Glutamatergic neuron (in vitro differentiated cells): ENCODE measurements at places on chromosomes 1 and 21. TPM values are rescaled to one million over a fixed set of nuclear protein-coding genes. Genes with fewer than 3 reads are reported as not detected.
A peak's percentile ranks its signal among the peaks of the same experiment; 100 is the strongest.

Gene TSPAN2
- total RNA-seq = 11.2 TPM

GRCh38 chr1:41357451-41358101, 3.7 kb upstream of the FOXO6 start:
- H3K27ac ChIP-seq = no peak overlapping the region
- H3K36me3 ChIP-seq = no peaks in the 10 kb centered on the region
- H3K4me1 ChIP-seq = peaks cover 32% of the 10 kb centered on the region
- no peak overlapping the region for H3K4me3 ChIP-seq

DNA sequence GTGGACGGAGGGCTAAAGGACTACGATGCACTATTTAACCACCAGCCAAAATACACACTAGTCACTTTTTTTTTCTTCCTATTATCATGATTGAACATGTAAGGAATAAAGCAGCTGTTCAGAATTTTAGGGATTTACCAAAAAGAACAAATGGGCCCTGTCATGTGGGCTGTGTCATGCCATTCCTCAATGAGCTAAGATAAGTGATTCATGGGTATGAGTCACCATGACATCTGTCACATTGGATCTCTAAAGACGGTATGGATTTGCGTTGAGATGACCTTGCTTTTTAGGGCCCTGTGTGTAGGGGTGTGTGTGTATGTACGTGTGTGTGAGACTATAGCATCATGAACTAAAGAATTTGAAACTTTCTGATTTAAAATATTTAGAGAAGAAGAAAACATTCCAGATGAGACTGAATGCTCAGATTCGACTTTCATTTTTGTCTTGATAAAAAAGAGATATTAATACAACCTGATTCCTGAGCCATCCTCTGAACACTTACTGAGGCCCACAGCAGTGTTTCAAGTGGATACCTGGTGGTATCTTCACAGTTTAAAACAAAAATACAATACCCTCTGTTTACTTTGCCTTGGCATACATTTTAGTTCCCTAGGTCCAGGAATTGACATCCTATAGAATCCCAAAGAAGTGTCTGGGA, 246.1 kb upstream of the DUSP10 start:
- H3K4me3 ChIP-seq = no peak overlapping the region
- H3K36me3 ChIP-seq = no peaks in the 10 kb centered on the region
- no peak overlapping the region for H3K27ac ChIP-seq
- no peak for DNase-seq
- no peaks in the 10 kb centered on the region for H3K4me1 ChIP-seq

DNA sequence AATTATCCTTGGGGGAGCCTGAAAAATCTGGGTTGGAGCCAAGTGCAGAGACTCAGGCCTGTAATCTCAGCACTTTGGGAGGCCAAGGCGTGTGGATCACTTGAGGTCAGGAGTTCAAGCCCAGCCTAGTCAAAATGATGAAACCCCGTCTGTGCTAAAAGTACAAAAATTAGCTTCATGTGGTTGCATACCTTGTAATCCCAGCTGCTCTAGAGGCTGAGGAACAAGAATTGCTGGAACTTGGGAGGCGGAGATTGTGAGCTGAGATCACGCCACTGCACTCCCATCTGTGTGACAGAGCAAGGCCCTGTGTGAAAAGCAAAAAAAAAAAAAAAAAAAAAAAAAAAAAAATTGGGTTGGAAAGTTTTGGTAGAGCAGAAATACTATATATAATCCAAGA, 1563.6 kb upstream of the PRMT6 start:
- DNase-seq = no peak
- no peak overlapping the region for H3K4me3 ChIP-seq
- H3K36me3 ChIP-seq = no peaks in the 10 kb centered on the region
- H3K27ac ChIP-seq = no peak overlapping the region
- no peaks in the 10 kb centered on the region for H3K4me1 ChIP-seq

Gene SNRPE
- total RNA-seq = 109 TPM

DNA sequence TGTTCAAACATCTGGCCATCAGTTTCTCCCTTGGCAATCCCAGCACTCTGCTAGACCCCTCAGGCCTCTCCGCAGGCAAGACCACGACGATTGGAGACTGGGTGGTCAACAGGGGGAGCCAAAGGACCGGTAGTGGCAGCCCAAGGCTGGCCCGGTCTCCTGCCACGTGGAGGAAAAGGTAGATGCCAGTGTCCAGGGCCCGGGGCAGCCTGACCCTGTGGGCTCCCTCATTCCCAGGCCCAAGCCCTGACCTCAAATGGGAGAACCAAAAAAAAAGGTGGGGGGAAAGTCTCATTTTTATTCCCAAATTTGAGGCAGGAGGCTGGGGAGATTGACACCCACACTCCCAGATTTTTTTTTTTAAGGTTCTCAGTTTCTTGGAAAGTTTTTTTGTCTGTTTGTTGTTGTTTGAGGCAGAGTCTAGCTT, 24.8 kb downstream of the S100A6 start:
- no peak overlapping the region for H3K27ac ChIP-seq
- H3K4me1 ChIP-seq = no peaks in the 10 kb centered on the region
- H3K36me3 ChIP-seq = no peaks in the 10 kb centered on the region
- H3K4me3 ChIP-seq = no peak overlapping the region
- H3K27me3 ChIP-seq = peaks cover 13% of the 10 kb centered on the region

Gene PRR9
- not detected for total RNA-seq

Gene CD1E
- not detected for total RNA-seq

- peak overlapping the region; percentile 77 for H3K27ac ChIP-seq
- DNase-seq = no peak
- no peak overlapping the region for H3K4me3 ChIP-seq
- peaks cover 60% of the 10 kb centered on the region for H3K4me1 ChIP-seq
- H3K36me3 ChIP-seq = no peaks in the 10 kb centered on the region
Measured at GRCh38 chr1:8629241-8630091, 188.0 kb downstream of the RERE start.

GRCh38 chr1:150596095-150596892, 16.9 kb upstream of the MCL1 start:
- H3K4me3 ChIP-seq = no peak overlapping the region
- no peak overlapping the region for H3K27ac ChIP-seq

DNA sequence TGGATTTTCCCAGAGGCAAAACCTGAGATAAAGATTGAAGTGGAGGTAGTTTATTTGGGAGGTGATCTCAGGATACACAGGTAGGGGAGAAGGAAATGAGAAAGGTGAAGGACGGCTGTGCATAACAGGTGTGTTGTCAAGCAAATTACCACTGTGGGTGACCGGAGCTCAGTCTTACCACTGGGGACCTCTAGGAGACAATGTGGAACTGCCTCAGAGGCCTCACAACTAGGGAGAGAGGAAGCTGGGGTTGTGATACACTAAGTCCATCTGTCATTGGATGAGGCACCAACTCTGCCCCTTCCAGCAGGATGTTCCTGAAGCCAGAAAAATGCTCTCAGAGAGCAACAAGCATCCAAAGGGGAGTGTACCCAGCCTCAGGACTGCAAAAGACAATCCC, 32.6 kb downstream of the GRIK3 start:
- no peak for DNase-seq
- no peak overlapping the region for H3K27ac ChIP-seq
- H3K36me3 ChIP-seq = no peaks in the 10 kb centered on the region
- no peaks in the 10 kb centered on the region for H3K4me1 ChIP-seq
- no peak overlapping the region for H3K4me3 ChIP-seq

- no peaks in the 10 kb centered on the region for H3K36me3 ChIP-seq
- no peak for DNase-seq
- no peak overlapping the region for H3K27ac ChIP-seq
- peaks cover 4% of the 10 kb centered on the region for H3K4me1 ChIP-seq
- H3K27me3 ChIP-seq = peaks cover 2% of the 10 kb centered on the region
Measured at GRCh38 chr1:109993885-109994284, 9.3 kb downstream of the AHCYL1 start.

GRCh38 chr1:109389638-109390341, 7.9 kb downstream of the SORT1 start:
- H3K4me3 ChIP-seq = peak overlapping the region; percentile 11
- peaks cover 24% of the 10 kb centered on the region for H3K4me1 ChIP-seq
- H3K27ac ChIP-seq = no peak overlapping the region
- peaks cover 2% of the 10 kb centered on the region for H3K27me3 ChIP-seq
- DNase-seq = no peak

Gene TXLNA
- 48.6 TPM for total RNA-seq

DNA sequence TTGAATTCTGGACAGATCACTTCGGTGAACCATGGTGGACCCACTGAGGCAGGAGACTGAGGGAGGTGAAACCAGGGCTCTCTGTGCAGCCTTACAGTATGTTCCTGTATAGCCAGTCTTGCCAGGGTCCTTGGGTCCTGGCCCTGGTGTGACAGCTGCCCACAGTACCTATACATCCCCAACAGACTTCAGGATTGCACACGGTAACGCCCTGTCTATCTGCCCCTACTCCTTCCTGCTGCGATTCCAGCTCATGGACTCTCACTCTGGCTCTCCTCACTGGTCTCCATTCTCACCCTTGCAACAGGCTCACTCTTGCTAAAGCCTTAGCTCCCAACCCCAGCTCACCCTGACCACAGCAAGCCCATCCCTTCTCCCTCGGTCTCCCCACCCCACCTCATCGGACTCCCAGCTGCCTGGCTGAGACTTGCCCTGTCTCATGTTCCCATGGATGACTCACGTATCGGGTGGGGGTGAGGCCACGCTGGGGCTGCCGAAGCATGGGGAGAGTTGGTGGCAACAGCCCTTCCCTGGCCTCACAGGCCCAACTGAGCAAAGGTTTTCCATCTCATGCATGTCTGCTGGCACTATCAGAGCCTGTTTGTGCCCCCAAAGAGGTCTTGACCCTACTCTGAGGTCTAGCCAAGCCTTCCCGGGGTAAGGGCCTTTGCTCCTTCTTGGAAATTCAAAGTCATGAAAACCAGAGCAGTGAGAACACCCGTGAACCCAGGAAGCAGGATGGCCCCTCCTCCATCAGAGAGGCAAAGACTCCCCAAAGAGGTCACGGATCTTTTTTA, 7.1 kb downstream of the PHLDA3 start:
- H3K4me1 ChIP-seq = peaks cover 4% of the 10 kb centered on the region
- no peak for DNase-seq
- peaks cover 5% of the 10 kb centered on the region for H3K36me3 ChIP-seq
- H3K27me3 ChIP-seq = peaks cover 2% of the 10 kb centered on the region
- H3K4me3 ChIP-seq = no peak overlapping the region
- no peak overlapping the region for H3K27ac ChIP-seq

GRCh38 chr1:244092293-244092963, 41.3 kb downstream of the ZBTB18 start:
- no peak overlapping the region for H3K27ac ChIP-seq
- no peak overlapping the region for H3K4me3 ChIP-seq

- no peaks in the 10 kb centered on the region for H3K36me3 ChIP-seq
- peaks cover 33% of the 10 kb centered on the region for H3K4me1 ChIP-seq
- no peak for DNase-seq
- peak overlapping the region; percentile 39 for H3K4me3 ChIP-seq
- H3K27ac ChIP-seq = no peak overlapping the region
- peaks cover 3% of the 10 kb centered on the region for H3K27me3 ChIP-seq
Measured at GRCh38 chr1:14602136-14602535, 3.7 kb downstream of the KAZN start.

DNA sequence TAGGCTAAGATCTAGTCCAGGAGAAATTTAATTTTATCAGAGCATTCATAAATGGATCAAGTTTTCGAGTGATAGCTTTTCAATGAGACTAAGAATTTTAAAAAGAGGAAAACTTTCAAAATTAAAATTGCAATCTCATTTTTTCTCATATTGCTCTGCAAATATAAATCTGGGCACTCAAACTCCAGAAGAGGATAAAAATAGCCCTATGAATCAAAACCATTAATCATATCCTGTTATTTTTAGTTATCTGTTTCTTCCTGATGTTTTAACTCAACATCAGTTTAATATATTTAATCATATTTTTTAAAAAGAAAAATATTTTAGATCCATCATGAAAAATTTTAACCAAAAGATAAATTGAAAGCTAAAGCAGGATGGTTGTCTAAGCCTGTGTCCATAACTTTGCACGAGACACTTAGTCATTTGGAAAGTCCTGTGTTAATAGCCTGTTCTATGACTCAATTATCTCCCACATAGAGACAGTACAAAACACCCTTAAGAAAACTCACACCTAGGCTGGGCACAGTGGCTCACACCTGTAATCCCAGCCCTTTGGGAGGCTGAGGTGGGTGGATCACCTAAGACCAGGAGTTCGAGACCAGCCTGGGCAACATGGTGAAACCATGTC, 17.1 kb upstream of the PRRC2C start:
- no peaks in the 10 kb centered on the region for H3K36me3 ChIP-seq
- H3K4me1 ChIP-seq = no peaks in the 10 kb centered on the region
- H3K27ac ChIP-seq = no peak overlapping the region
- DNase-seq = no peak

GRCh38 chr1:204150702-204151551, 917 bp downstream of the ETNK2 start:
- H3K4me1 ChIP-seq = no peaks in the 10 kb centered on the region
- H3K27me3 ChIP-seq = peaks cover 19% of the 10 kb centered on the region
- no peaks in the 10 kb centered on the region for H3K36me3 ChIP-seq
- H3K4me3 ChIP-seq = peak overlapping the region; percentile 59

DNA sequence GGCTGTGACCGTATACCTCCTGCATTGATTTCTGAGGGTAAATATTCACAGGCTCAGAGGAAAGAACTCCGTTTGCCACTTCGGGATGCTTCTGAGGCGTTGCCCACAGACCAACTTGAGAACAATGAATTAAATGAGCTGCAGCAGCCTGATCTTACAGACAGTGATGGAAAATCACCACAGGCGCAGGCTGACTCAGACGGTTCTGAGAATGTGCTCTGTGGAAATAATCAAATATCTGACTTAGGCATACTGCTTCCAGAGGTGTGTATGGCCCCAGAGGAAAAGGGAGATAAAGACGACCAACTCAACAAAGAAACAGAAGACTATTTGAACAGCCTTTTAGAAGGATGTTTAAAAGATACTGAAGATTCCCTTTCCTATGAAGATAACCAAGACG, 76.7 kb upstream of the SCCPDH start:
- peaks cover 23% of the 10 kb centered on the region for H3K4me1 ChIP-seq
- DNase-seq = no peak
- peaks cover 4% of the 10 kb centered on the region for H3K36me3 ChIP-seq
- peak overlapping the region; percentile 97 for H3K4me3 ChIP-seq
- H3K27ac ChIP-seq = peak overlapping the region; percentile 100

GRCh38 chr1:240719953-240720700, 108.2 kb upstream of the GREM2 start:
- H3K36me3 ChIP-seq = no peaks in the 10 kb centered on the region
- H3K27ac ChIP-seq = no peak overlapping the region
- H3K4me1 ChIP-seq = no peaks in the 10 kb centered on the region
- H3K27me3 ChIP-seq = peaks cover 2% of the 10 kb centered on the region
- H3K4me3 ChIP-seq = no peak overlapping the region

DNA sequence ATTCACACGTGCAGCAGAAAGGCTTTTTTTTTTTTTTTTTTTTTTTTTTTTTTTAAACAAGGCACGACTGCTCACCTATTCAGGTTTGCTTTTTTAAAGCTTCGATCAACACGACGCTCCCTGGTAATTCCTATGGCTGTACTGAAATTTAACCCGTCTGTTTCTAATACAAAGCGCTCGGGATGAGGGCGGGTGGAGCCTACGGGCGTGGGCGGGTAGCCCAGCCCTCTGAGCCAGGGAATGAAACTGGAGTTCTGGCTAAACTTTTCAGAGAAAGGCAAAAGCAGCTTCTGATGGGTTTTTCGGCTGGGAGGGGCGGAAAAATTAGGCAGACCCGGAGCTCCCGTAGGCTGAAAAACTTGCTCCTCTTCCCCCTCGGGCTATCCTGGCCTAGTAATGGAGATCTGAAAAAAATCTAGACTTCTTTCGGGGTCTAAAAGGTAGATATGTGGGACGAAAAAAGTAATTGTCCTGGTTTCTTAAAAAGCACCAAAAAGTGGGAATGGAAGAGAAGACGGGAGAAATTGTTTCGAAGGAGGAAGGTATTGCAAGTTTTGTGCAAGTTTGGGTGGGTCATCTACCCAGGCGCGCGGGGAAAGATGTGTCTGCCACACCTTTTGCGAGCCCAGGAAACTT, 7.4 kb downstream of the NR5A2 start:
- H3K27ac ChIP-seq = no peak overlapping the region
- no peaks in the 10 kb centered on the region for H3K36me3 ChIP-seq
- H3K27me3 ChIP-seq = peaks cover 10% of the 10 kb centered on the region
- DNase-seq = no peak
- H3K4me1 ChIP-seq = peaks cover 3% of the 10 kb centered on the region
